Chondrocyte (in vitro differentiated cells): ENCODE measurements at places on chromosomes 11 and 22. TPM values are rescaled to one million over a fixed set of nuclear protein-coding genes. Genes with fewer than 3 reads are reported as not detected.

DNA sequence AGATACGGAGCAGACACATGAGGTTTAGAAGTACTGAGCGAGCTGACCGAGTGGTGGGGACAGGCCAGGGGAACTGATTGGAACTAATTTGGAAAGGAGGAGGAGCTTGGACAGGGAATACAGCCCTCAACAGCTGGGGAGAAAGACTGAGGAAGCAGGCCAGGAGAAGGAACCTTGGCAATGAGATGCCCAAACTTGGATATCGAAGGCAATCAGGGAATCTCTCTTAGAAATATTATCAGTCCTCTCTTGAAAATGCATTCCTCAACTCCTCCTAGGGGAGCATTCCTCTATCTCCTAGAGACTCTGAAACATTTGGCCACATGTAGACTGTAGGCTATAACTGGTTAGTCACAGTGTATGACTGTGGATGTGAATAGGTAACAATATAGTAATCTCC lies 284.6 kb downstream of the GUCY1A2 start:
- no peak overlapping the region for H3K4me3 ChIP-seq
- no peaks in the 10 kb centered on the region for H3K27me3 ChIP-seq
- no peak for DNase-seq
- no peaks in the 10 kb centered on the region for H3K36me3 ChIP-seq

MPZL3 gene
- 1.1 to 1.7 TPM (median 1.6 TPM) in 3 replicates for total RNA-seq

GRCh38 chr11:107856981-107857517 lies 1.5 kb downstream of the SLC35F2 start:
- no peak for DNase-seq
- no peaks in the 10 kb centered on the region for H3K36me3 ChIP-seq
- H3K4me3 ChIP-seq, result no peak overlapping the region
- peaks cover 20% of the 10 kb centered on the region for H3K4me1 ChIP-seq
- H3K27ac ChIP-seq, result no peak overlapping the region

GRCh38 chr22:37733625-37734401 lies 37.0 kb downstream of the TRIOBP start:
- H3K4me1 ChIP-seq, result no peaks in the 10 kb centered on the region
- DNase-seq, result no peak
- H3K4me3 ChIP-seq, result no peak overlapping the region
- no peaks in the 10 kb centered on the region for H3K36me3 ChIP-seq
- H3K27ac ChIP-seq, result no peak overlapping the region
